Epithelial cell of alveolus of lung (primary cell): ENCODE measurements at places on chromosomes 3 and 15. TPM values are rescaled to one million over a fixed set of nuclear protein-coding genes. Genes with fewer than 3 reads are reported as not detected.

The CPA3 gene
- total RNA-seq = not detected in 2 replicates

The FURIN gene
- 72.6 and 84.4 TPM in 2 replicates for total RNA-seq

The GOLGA8S gene
- not detected in 2 replicates for total RNA-seq

The CRYGS gene
- total RNA-seq = 0.88 and 1.0 TPM in 2 replicates

The ST3GAL6 gene
- total RNA-seq = 1.3 and 1.7 TPM in 2 replicates
